ENCODE measurements at places on chromosomes 3 and 15. TPM values are rescaled to one million over a fixed set of nuclear protein-coding genes. Genes with fewer than 3 reads are reported as not detected.

- no peak for DNase-seq
These were observed 25.8 kb upstream of the CSTA start for GRCh38 chr3:122299215-122299614.

- no peak for DNase-seq
These were observed 63.8 kb downstream of the SPSB4 start for GRCh38 chr3:141114816-141115460.

FRMD5 gene
- polyA plus RNA-seq, result 0.90 TPM

ATP8B4 gene
- 3.1 TPM for polyA plus RNA-seq

EAF2 gene
- 9.3 TPM for polyA plus RNA-seq

HCN4 gene
- 1.1 TPM for polyA plus RNA-seq

MESP1 gene
- 0.43 TPM for polyA plus RNA-seq

CCDC80 gene
- polyA plus RNA-seq, result 129 TPM

ALG1L2 gene
- 1.2 TPM for polyA plus RNA-seq

Data from right renal cortex interstitium (tissue), 3 donors.